SW 1271 (cell line): ENCODE measurements at places on chromosomes 7 and 10.

DNA sequence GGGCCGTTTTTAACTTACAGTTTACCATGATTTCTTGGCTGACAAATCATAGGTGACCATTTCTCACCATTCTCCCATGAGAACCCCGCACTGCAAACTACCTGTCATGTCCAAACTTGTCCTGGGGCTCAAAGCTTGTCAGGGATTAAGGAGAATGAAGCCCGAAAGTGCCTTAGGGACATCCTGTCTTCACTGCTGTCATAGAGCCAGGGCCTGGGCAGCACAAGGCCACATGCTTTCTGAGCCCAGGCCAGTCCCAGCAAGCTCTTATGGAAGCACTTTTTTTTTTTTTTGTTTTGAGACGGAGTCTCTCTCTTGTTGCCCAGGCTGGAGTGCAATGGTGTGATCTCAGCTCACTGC is 33.9 kb downstream of the CCM2 start:
- DNase-seq = no peak

GRCh38 chr7:106254525-106255116 is 30.2 kb downstream of the NAMPT start:
- no peak for DNase-seq

- DNase-seq = no peak
Observed at GRCh38 chr10:44008270-44008916, 359.7 kb upstream of the ZNF32 start.

DNA sequence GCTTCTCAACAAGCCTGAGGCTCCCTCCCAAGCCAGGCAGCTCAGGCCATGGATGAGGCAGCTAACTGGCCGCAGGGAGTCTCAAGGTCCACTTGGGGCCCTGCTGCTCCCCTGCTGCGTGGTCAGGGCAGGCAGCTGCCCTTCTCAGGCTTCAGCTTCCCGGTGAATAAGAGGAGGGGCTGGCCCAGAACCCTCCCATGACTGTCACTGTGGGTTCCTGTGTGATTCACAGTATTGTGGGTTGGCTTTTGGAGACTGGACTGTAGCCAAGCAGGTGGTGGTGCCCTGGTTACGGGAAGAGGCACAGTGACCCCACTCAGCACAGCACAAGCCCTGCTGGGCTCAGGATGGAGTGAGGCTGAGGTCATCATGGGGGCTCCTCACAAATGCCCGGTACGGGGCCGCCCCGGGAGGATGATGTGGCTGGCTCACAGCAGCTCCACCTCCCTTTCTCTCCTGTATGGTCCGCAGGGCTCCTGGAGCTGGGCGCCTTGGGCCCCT is 189.8 kb downstream of the HECW1 start:
- no peak for DNase-seq

DNA sequence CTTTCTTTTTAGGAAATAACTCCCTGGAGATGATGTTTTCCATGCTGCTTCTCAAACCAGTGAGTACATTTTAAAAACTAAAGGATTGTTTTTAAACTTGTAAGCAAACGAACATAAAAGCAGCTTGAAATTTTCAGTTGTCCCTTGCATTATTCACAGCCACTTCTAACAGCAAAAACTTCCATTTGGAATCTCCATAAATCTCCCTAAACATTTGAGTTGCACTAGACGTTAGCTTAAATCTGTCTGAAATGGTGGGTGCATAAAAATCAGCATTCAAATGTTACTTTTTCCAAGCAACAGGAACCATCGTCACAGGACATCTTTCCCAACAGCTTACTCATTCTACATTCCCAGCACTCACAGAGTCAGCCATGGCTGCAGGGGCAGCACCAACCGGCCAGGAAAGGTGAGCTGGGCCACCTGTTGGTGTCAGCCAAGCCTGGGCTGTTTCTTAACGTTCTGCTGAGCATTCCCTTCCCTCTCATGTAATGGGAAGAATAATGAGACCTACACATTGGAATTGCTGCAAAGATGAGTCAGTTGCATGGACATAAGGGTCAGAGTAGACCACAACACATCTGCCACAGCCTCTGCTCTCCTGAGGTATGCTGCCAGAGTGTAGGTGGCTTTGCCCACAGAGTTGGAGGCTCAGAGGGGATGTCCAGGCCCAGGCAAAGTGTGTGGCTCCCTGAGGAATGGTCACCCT is 163.2 kb downstream of the TNS3 start:
- no peak for DNase-seq

GRCh38 chr10:98416606-98417388 is 1.8 kb upstream of the PYROXD2 start:
- no peak for DNase-seq

GRCh38 chr10:107206833-107207232 is 42.3 kb upstream of the SORCS1 start:
- no peak for DNase-seq

DNA sequence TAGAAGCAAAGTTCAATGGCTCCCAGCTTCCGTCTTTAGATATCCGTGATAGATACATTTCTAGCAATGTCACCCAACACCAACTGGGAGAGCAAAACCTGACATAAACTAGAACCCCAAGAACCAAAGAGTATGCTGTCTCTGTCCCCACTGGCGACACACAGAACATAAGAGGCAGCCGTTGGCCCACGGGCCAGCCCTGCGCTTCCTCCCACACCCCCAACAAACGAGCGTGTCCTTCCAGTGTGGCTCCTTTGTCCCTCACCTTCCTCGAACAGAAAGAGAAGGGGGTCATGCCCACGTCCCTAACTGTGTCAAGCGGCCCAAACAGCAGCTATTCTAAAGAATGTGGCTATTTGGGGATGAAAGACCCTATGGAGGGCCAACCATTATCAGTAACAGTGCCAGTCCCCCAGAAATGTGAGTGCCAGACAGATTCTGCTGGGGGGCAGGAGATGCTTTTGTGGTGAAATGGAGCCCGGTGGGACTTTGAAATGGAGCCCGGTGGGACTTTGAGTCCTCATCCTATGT is 171.9 kb downstream of the USP6NL start:
- no peak for DNase-seq

- DNase-seq = no peak
Observed at GRCh38 chr7:44802418-44803025, 6.0 kb downstream of the PPIA start.

DNA sequence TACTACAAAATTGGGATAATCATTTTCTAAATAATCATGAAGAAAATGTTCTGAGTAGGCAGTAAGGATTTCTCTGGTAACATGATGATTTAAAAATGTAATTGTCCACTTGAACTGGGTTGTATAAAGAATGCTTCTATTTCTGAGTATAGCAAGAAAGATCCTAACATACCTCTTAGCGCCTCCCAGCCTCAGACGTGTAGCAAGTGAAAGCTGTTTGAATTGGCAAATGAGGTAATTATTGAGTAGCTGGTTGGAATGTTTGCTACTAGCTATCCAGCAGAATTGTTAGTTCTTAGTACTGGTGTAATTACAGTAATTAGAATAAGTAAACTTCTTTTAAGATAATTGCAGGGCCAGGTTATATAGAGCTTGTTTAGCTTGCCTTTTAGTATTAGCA is 47.9 kb downstream of the SEPTIN7 start:
- DNase-seq = no peak

- no peak for DNase-seq
Observed at GRCh38 chr7:152129682-152130081, 104.2 kb downstream of the GALNT11 start.

DNA sequence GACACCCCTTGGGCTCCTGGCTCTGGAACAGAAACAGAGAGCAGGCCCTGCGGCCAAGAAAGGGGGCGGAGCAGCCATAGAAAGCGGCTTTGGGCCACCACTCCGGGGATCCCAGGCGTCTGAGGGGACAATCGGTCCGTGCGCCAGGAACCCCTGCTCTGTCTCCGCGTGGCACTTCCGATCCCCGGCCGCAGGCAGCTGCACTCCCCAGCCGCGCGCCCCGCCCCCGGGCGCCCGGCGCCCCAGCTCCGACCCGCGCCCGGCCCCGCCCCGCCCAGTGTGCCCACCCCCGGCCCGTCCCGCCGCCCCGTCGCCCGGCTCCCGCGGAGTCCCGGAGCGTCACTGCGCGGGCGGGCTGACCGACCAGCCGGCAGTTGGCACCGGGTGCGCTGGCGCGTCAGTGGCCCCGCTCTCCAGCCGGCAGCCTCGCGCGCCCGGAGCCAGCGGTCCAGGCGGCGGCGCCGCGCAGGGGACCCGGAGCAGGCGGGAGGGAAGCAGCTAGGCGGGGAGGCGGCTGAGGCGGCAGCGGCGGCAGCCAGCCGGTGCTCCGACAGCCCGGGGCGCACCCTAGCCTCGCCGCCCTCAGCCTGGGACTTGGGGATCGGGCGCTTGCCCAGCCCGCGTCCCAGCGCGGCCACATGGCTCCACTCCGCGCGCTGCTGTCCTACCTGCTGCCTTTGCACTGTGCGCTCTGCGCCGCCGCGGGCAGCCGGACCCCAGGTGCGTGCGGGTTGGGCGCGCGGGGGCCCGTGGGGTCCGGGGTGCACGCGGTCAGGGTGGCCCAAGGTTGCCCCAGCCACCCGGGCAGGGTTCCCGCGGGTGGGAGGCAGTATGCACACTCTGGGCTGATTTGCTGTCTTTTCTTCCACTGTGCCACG is at the start of gene ADAMTS14:
Gene ADAMTS14, plus strand, starts transcription at position 342 of the 878 bp plus-strand sequence. Its CDS starts 297 bp downstream, at position 639.
- no peak for DNase-seq

DNA sequence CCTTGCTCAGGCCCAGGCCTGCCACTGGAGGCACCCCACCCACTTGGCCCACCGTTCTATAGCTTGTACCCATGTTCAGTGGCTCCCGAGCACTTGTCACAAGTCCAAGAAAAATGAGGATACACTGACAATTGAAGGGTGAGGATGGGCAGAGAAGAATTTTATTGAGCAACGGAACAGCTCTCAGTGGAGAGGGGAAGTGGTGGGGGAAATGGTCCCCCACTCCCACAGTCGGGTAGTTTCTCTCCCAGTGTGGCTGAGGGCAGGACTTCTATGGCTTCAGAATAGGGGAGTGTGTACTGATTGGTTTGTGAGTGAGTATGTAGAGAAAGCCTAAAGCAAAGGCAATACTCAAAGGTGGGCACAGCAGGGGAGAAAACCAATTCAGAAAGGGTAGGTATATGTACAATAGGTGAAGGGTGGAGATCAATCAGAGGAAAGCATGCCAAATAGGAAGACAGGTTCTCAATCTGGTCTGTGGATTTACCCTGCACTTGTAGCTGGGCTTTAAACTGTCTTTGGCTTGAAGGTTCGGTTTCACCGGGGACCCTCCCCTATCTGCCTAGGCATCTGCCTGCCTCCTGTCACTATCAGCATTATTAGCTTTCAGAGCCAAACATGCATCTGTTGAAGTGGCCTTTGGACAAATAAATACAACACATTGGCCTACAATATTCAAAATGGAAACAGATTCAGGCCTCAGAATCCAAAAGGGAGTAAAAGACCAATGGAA is 8.9 kb upstream of the TSPAN13 start:
- no peak for DNase-seq

GRCh38 chr7:27695096-27695495 is 32.4 kb upstream of the HIBADH start:
- no peak for DNase-seq

DNA sequence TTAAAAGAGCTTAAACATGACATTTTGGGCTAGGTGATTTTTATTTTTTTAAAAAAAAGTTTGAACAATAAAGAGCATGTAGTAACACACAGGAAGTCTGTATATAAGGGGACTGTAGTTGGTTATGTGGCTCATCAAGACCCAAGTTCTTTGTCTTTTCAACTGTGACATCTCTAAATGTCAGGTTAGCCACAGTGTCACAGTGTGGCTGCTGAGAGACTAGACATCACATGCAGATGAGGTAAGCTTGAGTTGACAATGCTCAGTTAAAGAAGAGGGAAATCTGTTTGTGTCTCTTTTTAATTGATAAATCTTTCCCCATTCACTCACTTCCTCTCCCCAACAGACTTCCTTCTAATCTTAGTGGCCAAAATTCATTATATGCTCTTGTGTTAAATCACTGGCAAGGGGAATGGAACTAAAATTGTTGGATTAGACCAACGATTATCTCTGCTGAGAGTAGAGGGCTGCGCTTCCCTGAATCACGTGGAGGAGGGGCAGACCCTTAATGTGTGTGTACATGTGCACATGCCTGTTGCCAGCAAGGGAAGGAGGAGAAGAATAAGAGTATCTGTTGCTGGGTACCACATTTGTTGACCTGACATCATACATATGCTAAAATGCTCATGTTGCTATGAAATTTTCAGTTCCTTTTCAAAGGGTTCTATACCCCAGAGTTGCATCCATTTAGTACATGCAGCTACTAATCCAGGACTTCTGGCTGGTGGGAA is 78.3 kb downstream of the MMRN2 start:
- no peak for DNase-seq

DNA sequence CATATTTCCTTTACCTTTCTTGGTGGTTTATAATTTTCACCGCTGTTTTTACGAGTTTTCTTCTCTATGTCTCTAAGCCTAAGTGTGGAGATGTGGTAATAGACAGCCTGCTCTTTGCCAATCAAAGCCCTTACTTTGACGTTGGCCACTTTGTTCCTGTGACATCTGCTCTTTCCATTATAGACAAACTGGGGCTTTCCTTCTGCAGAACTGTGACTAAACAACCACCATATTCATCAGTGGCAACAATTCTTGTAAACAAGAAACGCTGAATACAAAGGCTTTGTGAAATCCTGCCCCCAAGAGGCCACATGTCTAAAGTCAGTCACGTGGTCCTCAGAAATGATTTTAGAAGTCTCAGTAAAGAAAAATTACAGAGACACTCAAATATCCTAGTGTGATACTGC is 59.6 kb upstream of the CAPZA2 start:
- peak; percentile 28 for DNase-seq

GRCh38 chr7:29878081-29878688 is 71.9 kb downstream of the WIPF3 start:
- DNase-seq = peak; percentile 41

DNA sequence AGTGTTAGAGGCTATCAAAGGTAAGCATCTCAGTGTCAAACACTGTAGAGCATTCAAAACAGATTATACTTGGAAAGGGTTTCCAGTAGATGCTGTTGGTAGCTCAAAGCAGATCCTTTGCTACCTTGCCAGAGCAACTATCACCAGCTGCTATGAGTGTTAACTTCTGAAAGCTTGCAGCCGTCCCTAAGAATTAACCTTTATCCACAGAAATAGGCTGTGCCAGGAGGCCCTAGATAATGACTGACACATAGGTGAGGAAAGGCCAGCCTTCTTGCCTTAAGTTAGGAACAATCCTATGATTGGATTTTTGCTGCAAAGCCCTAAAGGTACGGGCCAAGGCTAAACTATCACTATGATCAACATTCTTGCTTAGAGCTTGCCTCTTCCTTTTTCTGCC is 263.2 kb downstream of the DGKB start:
- DNase-seq = no peak

DNA sequence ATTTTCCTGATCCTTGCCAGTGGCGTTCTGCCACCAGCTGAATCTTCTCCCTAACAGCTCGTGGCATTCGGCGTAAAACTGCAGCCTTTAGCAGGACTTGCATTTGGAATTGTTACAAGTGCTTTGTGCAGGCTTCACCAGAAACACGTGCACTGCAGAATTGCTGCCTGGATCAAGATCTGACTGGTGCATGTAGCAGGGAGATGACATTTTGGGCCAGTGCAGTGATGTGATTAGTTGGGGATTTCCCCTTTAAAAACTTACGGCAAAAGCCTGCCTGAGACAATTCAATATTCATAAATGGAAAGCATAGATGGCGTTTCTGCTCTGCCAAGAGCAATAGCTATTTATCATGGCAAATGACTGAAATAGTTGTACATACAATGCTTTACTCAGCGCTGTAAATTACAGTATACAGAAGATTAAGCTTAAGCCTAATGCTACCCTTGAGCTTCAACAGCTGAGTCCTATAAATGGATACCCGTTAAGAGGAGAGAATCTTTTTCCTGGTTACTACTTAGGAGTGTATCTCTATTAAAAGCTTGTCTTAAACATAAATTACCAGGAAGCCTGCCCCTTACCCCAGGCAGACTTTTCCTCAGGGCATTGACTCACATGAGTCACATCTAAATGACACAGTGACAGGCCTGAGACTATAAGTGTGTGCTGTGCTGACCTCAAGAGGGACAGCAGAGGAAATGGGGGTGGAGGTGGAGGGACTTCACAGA is 106.3 kb downstream of the ATXN7L1 start:
- peak; percentile 49 for DNase-seq

GRCh38 chr7:34220506-34221185 is 315.3 kb downstream of the BMPER start:
- DNase-seq = no peak
